Umbilical cord (tissue), 2 donors: ENCODE measurements at places on chromosomes 4 and X. TPM values are rescaled to one million over a fixed set of nuclear protein-coding genes. Genes with fewer than 3 reads are reported as not detected.

Gene H2BW1
- not detected for total RNA-seq

Gene STK26
- total RNA-seq: 18.8 TPM

Gene TCEAL5
- total RNA-seq: not detected

Gene CUL4B
- 36.8 TPM for total RNA-seq

Gene GRID2
- 7.9 TPM for total RNA-seq

Gene LRPAP1
- total RNA-seq: 68.1 TPM

Gene DCHS2
- 10.6 TPM for total RNA-seq

Gene CXCL1
- 56.1 TPM for total RNA-seq

DNA sequence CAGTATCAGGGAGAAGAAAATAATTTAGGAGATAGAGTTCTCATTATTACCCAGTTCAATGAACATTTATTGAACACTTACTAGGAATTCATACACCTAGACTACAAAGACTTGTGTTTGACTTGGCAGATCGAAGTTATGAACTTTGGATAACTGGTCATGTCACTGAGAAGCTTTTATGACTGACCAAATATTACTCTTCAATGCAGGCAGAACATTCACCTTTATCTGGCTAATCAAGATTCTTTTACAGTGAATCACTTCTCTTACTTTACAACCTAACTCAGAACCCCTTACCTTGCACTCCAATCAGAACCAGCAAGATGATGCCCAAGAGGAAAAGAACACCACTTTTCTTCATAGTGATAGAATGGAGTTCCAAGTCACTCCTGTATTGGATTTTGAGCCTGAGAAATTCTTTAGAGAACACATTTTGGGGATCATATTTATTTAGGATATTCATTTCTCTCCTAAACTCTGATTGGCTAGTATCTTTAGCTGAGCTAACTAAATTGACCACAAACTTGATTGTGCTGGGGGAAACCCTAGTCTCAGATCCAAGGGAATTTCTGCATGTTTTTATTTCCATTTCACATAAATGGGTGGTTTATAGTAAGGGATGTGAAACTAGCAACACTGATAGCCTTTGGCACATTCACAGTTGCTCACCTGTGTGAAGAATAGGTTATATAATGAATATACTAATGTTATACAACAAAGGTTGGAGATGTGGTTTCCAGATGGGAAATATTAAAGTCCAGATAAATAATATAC is at the start of gene CXCL9:
TSS of gene CXCL9 (minus strand) at position 421 of the 774 bp plus-strand sequence. CDS start at position 361, 60 bp downstream.
- DNase-seq: no peak

DNA sequence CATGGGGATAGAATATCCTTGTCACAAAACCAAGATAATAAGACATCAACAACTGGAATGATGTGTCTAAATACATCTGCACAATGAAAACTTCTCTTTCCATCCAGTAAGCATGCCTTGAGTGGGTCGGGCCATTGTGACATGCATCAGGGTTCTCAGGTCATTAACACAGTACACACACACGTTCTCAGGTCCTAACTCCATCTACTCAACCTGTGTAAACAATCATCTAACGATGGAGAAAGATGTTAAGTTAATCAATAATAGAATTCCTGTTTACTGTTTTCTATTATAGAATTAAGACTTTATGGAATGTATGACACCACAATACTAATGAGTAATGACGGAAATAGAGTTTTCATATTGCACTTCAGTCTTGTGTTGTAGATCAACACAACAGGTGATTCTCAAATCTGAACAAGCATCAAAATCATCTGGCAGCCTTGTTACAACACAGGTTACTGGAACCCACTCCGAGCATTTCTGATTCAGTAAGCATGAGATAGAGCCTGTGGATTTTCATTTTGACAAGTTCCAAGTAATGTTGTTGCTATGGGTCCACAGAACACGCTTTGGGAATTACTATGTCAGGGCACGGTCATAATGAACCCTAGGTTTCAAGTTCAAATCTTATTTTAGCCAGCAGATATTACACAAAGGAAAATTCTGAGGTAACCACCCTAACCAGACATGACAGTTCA is 315.8 kb upstream of the TEX13C start:
- DNase-seq: no peak

- no peak for DNase-seq
Observed at GRCh38 chr4:130712038-130712437, 1616.1 kb downstream of the C4orf33 start.

DNA sequence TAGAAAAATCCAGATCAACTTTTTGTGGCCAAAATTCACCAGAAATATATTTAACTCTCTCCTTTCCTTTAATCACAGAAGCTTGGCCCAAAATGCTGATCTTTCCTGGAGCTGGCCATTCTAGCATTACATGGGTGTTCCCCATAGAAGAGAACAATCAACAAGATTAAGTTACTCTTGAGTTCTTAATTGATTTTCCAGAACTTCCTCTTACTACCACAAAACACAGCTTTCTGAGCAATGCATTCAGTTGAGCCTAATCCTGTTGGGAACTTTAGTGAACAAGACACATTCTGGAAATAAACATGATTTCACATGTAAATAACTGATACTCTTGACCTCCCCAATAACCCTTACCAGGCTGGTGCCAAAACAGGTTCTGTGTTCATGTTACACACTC is 45.4 kb upstream of the STIM2 start:
- no peak for DNase-seq

DNA sequence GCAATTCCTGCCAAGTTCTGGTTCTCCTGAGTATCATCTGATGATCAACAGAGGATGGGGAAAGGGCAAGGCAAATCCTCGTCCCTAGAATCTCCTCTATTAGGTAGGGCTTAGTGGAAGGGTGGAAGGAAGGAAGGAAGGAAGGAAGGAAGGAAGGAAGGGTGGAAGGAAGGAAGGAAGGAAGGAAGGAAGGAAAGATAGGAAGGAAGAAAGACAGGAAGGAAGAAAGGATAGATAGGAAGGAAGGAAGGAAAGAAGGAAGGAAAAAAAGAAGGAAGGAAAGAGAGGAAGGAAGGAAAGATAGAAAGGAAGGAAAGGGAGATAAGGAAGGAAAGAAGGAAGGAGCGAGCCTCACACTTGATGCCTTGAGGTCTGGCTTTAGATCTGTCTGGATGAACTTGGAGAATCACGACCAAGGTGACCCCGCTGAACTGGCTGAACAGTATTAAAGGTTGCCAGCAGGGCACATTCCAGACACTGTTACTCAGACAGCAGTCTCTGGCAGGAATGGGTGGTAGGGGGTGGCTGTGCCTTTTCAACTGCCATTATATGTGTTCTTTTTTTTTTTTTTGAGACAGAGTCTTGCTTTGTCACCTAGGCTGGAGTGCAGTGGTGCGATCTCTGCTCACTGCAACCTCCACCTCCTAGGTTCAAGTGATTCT is 57.1 kb downstream of the MAP7D2 start:
- DNase-seq: no peak

- DNase-seq: peak; percentile 55
Observed at GRCh38 chr4:41038304-41038703, 176.0 kb downstream of the APBB2 start.

GRCh38 chr4:35939751-35940150 is 304.6 kb downstream of the ARAP2 start:
- DNase-seq: peak; percentile 29

- DNase-seq: no peak
Observed at GRCh38 chr4:158966091-158966490, 136.8 kb upstream of the RAPGEF2 start.

GRCh38 chr4:186948361-186949242 is 224.9 kb upstream of the FAT1 start:
- peak; percentile 85 for DNase-seq

- no peak for DNase-seq
Observed at GRCh38 chrX:108316456-108316855, 121.8 kb downstream of the COL4A6 start.

GRCh38 chr4:112118742-112119352 is 26.4 kb upstream of the FAM241A start:
- no peak for DNase-seq

DNA sequence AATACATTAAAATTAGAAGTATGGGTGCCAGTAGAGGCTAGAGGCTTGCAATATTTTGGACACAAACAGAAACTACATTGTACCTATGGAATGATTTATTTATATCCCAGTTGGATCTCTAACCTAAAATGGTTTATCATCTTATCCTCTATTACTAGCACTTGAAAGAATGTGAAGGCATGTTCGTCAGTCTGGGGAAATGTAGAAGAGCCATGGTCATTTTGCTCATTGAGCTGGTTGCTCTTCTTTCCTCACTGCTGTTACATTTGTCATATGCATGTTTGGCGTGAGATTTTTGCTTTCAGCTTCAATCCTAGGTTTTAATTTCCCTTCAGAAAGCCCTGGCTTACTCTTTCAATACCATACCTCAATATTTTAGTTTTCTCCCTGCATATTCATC is 82.4 kb upstream of the MYOZ2 start:
- DNase-seq: no peak

GRCh38 chr4:5957076-5957475 is 61.2 kb downstream of the C4orf50 start:
- DNase-seq: no peak

GRCh38 chr4:985123-985830 is 1.6 kb upstream of the IDUA start:
- DNase-seq: peak; percentile 55

DNA sequence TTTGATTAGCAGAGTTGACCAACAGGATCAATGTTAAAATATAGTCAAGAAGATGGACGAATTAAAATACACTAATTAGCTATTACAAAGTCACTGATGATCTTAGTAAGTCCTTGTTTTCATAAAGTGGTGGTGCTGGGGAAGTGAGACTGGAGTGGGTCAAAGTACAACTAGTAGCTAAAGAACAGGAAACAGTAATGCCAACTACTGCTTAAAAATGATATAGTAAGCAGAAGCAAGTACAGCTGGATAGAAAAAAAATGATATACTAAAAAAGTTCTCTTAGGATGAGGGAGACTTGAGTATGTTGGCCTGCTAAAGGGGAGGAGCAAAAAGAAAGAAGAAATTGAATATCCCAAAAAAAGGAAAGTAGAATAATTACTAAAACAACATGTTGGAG is 580.8 kb upstream of the FTHL17 start:
- no peak for DNase-seq

DNA sequence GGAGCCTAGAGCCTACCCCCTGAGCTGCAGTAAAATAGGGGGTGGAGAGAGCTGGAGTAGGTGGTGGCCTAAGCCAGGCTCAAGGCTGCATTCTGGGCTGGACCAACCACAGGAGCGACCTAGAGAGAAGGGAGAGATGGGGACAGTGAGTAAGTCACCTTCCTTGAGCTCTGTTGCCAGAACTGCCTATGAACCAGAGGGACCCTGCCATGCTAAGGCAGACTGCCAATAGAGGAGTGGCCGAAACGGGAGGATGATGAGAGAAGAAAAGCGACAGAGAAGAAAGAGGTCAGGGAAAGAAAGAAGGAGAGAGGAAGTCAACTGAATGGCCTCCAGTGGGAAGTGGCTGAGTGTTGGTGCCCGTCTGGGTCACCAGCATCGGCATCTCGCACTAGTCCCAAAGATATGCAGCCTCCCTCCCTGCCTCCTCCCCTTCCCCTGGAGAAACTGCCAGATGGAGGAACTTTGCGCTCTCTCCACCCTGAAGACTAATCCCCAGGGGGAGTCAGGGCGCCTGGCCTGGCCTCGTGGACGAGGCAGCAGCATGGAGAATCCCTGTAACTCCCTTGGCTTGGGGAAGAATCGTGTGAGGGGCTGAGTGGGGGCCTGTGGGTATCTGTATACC is 28.8 kb downstream of the ELF4 start:
- peak; percentile 49 for DNase-seq

DNA sequence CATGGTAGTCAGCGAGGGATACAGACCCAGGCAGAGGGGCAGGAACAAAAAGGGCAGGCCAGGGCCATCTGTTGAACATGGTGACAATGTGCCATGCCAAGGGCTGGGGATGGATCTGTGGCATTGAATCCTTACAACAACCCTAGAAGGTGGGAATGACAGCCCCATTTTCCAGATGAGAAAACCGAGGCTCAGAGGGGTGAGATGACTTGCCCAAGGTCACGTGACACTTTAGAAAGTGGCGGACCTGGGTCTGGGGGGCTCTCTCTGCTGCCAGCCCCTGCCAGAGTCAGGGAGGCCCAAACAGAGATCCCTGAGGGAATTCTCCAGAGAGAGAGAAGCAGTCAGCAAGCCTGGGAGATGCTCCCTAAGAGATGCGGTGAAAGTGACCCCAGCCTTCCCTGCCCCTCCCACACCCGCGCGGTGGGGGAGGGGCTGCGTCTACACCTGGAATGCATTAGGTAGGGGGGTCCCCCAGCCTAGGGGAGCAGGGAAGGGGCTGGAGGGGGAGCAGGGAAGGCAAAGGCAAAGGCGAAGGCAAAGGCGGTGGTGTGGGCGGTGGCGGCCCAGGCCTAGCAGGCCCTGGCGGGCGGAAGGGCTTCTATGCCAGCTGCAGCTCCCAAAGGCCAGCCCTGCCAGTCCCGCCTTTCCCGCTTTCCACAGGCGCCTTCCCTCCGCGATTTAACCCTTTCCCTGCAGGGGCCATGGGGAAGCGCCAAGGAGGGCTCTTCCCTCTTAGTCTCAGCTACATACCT is 13.0 kb downstream of the FGD1 start:
- peak; percentile 50 for DNase-seq

- no peak for DNase-seq
Observed at GRCh38 chrX:121165930-121166359, 118.5 kb downstream of the GLUD2 start.

GRCh38 chr4:74665346-74665745 is 129.0 kb downstream of the BTC start:
- no peak for DNase-seq

DNA sequence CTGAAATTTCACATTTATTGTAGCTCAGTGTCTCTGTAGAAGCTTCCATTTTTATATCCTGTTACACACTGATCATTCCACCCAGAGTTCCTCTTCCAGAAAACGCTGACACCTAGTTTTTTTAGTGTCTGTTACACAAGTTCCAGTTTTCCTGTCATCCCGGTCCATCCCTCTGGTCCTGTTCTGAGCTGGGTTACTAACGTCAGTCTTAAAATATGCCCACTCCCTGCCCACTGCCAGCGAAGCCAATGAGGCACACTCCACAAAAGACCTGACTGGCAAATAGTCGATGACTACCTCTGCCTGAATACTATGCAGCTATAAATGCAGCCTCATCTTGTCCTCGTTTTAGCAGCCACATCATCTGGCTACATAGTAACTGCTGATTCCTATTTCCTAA is 30.9 kb upstream of the DDX3X start:
- no peak for DNase-seq

GRCh38 chr4:17761062-17761461 is 20.4 kb downstream of the FAM184B start:
- no peak for DNase-seq

DNA sequence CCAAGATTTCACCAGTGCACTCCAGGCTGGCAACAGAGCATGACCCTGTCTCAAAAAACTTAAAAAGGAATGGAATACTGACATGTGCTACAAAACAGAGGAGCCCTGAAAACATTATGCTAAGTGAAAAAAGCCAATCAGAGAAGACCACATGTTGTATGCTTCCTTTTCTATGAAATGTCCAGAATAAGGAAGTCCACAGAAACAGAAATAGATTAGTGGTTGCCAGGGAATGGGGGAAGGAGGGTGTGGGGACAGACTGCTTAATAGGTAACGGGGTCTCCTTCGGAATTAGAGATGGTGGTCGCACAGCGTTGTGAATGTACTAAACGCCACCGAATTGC is 30.1 kb upstream of the KIAA0232 start:
- DNase-seq: no peak
